ENCODE measurements at places on chromosomes 3 and 15.
A peak's percentile ranks its signal among the peaks of the same experiment; 100 is the strongest.

- DNase-seq: peak; percentile 74
Measured at GRCh38 chr3:43872301-43872700, 181.6 kb downstream of the ABHD5 start.

- DNase-seq: no peak
Measured at GRCh38 chr3:77524463-77524862, 484.6 kb downstream of the ROBO2 start.

DNA sequence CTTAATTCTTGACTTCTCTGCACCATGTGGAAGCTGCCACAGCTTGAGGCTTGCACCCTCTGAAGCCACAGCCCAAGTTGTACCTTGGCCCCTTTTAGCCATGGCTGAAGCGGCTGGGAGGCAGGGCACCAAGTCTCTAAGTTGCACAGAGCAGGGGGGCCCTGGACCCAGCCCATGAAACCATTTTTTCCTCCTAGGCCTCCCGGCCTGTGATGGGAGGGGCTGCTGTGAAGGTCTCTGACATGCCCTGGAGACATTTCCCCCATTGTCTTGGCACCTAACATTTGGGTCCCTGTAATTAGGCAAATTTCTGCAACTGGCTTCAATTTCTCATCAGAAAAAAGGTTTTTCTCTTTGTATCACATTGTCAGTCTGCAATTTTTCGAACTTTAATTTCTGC lies 92.8 kb upstream of the GALNT15 start:
- DNase-seq: no peak

GRCh38 chr15:88613074-88613944 lies 7.8 kb upstream of the AEN start:
- DNase-seq: no peak

DNA sequence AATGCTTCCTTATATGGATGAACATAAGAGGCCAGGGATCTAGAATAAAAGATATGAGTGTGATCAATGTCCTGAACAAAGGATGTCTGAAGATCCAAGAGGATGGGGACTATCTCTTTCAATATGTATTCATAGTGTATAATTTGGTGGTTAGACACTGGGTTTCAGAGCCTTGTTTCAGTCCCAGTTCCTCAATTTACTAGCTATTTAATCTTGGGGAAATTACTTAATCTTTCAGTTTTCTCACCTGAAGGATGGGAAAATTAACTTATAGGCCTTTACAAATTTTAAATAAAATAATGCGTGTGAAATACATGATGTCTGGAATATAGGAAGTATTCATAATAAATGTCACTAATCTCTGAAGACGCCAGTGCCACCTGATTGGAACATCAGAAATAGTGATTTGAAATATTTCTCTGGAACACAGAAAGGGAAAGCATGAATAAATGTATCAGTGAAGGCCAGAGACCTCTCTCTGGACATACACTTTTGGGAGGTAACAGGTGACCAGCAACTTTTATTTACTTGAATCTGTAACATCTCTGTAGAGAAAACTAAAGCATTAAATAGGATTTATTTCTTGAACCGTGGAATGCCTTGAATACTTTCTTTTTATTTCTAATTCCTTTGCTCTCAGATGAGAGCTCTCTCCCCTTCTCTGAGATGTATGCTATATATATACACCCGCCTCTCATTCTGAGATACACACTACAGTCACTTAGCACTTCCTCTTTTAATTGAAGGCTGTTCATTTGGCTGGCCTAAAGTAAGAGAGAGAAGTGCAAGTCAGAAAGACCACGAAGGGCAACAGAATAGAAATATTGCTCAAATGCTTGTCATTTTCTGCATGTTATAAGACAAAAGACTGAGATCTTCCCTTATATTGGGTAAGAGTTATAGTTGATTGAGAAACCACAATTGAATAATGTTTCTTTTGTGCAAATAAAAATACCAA lies 407.1 kb downstream of the LSAMP start:
- DNase-seq: no peak

GRCh38 chr3:66889750-66890494 lies 108.2 kb upstream of the KBTBD8 start:
- no peak for DNase-seq

DNA sequence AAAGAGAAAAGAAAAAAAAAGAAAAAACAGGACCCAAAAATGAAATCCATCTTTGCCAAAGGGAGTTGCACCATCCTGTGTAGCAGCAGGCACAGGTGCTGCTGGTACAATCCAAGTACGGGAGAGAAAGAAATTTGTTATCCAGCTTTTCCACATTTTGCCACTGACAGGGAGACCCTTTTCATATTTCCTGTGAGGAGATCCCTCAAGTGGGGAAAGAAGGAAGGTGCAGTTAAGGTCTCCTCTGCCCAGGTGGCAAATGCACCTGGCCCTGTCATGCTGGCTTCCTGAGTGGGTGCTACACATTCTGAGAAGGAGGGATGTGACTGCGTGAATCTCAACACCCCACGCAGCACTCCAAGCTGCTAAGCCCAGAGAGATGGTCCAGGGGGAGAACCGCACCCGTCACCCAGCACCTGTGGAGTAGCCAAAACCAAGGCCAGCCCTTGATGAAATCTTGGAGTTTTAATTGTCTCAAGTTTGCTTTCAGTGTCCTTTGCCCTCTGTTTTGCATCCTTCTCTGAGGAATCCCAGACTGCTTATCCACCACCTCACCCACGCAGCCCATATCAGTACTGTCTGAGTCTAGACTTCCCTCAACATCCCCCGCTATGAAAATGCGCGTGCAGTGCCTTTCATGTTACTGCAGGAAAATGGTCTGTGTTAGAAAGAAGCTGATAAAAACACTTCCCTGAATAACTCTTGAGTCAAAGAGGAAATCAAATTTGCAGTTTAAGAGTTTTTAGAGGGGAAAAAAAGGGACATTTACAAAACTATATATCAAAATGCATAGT lies 141.9 kb upstream of the THBS1 start:
- DNase-seq: no peak

Data from aorta (tissue), 5 donors.